ENCODE measurements at places on chromosomes 6 and 20.

- DNase-seq = peak; percentile 56
These were observed 217.5 kb upstream of the THEMIS start for GRCh38 chr6:128118401-128118800.

DNA sequence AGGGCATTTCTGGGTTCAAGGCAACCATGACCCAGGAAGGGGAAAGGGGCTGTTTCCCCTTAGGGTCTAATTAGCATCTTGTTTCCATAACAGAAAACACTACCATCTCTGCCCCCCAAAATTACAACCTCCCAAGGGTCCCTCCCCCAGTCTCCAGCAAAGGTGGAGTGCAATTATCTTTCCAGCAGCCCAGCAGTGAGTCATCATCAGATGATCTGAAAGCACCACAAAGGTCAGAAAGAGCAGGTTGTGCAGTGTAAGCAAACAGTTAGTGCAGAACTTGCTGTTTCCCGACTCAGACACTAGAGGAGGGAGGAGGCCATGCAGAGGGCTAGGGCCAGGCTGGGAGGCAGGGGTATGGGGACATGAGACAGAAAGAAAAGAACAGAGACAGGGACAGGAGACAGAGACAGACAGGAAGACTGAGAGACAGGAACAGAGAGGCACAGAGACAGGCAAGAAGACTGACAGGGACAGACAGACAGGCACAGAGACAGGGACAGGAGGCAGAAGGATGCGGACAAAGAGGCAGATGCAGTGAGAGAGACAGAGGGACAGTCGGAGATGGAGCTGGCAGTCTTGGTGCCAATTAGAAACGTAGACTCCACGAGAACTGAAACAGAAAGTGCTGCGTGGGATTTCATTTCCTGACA, 62.5 kb downstream of the PYGB start:
- DNase-seq = peak; percentile 28

DNA sequence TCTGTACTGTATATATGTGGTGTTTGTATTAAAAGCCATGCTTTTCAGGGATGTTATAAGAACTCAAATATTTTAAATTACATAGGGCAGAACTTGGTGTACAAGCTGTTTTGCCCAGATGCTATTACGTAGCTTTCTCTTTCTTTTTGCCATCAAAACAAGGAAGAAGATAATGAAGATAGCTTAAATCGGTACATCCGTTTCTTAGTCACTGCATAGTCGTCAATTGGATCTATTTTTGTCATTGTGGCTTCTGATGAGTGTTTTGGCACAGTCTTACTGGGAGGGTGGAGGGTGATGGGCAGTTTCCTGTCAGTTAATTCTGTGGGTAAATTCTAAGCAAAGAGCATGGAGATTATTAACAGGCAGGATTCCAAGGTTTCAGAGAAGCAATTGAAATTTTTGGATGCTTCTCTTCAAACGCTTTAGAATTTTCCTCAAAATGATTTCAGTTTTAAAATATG, 649.1 kb upstream of the GJE1 start:
- DNase-seq = peak; percentile 96

DNA sequence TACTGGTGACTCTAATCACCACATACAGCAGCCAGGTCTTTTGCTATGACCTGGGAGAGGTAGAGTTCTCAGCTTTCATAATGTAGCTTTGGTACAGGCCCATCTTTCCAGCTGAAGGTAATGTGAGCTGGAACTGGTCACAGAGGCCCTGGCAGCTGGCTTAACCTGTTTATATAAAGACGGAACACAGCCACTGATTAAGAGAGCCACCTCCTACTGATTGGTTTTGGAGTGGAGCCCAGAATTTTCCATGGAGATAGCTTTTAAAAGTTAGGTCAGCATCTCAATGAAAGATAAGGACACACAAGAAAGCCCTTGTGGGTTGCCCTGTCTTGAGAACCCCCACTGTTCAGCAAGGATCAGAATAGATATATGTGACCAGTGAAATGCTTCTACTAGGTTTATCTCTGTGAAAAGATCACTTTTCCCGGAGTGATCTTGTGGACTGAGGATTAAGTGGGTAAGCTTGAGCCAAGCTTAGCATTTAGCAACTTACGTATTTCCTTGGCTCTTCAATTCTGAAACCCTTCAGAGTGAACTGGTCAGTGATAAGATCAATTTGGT, 213.7 kb upstream of the CITED2 start:
- DNase-seq = no peak

DNA sequence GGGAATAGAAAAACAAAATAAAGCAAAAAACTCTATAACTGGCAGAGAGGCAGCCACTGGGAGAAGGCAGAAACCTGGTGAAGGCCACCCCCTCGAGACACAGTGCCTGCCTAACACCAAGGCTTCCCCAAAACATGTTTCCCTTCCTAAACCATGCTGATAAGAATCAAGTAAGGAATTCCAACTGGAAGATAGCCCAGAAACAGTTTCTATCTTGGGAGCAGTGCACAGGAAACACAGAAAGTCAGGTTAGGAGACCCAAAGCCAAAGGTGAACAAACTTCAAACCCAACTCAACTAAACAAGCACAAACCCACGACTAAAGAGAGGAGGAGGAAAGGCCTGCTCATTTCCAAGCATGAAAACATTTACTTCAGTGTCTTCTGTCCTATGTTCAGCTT, 433.7 kb upstream of the RGS17 start:
- peak; percentile 3 for DNase-seq

- no peak for DNase-seq
These were observed 82.6 kb upstream of the PREP start for GRCh38 chr6:105485456-105485855.

- no peak for DNase-seq
These were observed 796 bp upstream of the RREB1 start for GRCh38 chr6:7106752-7107577.

DNA sequence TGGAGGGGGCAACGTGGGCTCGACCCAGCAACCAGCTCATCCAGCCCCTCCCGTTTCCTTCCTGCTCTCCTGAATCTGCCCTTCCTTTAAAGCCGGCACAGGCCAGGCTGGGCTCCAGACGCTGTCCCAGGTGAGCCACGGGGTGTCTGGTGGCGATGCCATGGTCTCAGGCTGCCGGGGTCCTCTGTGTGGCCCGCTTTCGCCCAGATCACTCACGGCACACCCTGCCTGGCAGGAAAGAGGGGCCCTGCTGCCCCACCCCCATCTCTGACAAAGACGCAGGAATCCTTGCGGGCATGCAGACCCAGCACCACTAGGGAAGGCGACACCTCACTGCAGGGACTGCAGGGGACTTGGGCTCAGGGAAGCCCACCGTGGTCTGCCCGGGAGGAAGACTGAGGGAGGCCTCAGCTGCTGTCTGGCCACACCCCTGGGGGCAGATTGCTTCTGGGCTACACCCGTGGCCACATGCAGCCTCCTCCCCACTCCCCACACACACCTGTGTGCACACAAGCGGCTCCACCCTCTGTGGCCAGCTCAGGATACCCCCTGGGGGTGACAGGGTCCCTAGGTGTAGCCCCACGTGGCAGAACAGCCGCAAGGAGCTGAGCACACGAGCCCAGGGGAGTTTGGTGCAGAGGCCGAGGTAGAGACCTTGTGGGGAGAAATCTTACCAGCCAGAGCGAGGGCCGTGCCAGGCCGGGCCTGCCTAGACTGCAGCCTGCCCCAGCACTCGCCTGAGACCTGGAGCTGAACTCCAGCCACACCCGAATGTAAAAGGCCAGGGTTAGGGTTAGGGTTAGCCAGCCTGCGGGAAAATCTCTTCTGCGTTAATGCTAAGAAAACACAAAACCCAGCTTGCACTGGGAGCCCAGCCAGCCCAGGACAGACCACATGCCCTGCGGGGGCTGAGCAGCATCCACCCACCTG, 104.6 kb downstream of the DLL1 start:
- no peak for DNase-seq

GRCh38 chr6:107115695-107116327, 496 bp upstream of the BEND3 start:
- DNase-seq = no peak

DNA sequence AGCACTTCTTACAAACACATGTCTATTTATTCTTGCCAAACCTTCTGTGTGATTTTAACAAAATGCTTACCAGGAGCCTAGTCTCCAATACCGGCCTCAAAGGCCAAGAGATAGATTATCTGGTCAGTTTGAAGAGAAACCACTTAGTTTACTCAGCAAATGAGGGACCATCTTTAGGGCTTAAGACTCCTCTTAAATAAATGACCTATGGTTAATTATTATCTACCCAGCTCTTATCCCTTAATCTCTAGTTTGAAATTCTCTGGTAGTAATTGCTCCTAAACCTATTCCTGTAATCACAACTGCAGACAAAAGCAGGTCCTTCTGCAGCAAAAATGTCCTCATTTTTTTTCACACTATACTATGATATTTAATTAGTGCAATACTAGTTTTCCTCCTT, 301.8 kb downstream of the KIF16B start:
- DNase-seq = no peak
